ENCODE measurements at places on chromosomes 13 and 19.

GRCh38 chr19:1754636-1755466, 1.5 kb downstream of the ONECUT3 start:
- DNase-seq, result no peak

DNA sequence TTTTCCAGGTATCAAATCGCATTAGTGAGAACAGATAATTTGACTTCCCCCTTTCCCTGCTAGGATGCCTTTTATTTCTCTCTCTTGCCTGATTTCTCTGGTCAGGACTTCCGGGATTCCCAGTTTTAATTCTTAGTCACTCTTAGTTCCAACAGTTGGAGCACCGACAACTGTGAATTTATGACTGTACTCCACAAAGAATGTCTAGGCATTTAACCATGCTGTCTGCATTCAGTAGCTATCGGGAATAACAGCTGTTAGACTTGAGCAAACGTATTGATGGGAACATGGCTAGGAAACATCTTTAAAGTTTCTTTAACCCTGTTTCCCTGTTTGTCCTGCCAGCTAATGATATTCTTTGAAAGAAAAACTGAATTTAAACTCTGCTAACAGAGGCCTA, 14.1 kb upstream of the SPACA7 start:
- DNase-seq, result no peak

DNA sequence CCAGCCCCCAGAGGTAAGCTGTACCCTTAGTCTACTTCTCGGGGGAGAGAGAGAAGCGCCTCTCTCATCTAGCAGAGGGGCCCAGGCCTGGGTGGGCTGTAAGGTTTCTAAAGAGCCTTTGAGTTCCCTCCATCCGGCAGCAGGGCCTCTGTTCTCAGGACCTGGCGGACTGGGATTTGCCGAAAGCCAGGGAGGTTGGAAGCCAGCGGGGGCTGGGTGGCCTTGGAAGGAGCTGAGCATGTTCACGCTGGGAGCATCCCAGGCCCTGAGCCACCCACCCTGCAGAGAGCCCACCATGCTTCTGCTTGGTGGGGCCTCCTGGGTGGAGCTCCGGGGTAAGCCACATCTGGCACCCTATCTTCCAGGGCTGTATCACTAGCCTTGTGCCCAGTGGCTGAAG, 7.8 kb downstream of the SLC7A10 start:
- DNase-seq, result no peak

DNA sequence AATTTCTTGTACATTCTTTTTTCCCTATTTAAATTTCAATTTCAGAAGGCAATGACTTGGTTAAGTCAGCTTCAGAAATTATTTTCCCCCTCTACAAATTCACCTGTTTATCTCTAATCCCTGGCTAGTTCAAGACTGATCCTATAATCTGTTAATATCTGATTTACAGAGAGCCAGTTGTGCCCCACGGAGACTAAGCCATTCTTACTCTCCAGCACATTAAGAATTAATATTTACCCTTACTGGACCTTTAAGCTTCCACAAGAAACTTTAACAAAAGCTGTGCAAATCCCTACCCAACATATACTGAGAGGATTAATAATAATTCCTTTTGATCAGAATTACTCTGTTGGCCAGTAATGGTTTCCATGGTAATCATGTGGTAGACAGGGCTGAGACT, 786.2 kb downstream of the PCDH9 start:
- DNase-seq, result no peak

- DNase-seq, result no peak
These were observed 22.9 kb downstream of the GP6 start for GRCh38 chr19:55015126-55015525.

- no peak for DNase-seq
These were observed 20.3 kb downstream of the LYL1 start for GRCh38 chr19:13082192-13083007.

DNA sequence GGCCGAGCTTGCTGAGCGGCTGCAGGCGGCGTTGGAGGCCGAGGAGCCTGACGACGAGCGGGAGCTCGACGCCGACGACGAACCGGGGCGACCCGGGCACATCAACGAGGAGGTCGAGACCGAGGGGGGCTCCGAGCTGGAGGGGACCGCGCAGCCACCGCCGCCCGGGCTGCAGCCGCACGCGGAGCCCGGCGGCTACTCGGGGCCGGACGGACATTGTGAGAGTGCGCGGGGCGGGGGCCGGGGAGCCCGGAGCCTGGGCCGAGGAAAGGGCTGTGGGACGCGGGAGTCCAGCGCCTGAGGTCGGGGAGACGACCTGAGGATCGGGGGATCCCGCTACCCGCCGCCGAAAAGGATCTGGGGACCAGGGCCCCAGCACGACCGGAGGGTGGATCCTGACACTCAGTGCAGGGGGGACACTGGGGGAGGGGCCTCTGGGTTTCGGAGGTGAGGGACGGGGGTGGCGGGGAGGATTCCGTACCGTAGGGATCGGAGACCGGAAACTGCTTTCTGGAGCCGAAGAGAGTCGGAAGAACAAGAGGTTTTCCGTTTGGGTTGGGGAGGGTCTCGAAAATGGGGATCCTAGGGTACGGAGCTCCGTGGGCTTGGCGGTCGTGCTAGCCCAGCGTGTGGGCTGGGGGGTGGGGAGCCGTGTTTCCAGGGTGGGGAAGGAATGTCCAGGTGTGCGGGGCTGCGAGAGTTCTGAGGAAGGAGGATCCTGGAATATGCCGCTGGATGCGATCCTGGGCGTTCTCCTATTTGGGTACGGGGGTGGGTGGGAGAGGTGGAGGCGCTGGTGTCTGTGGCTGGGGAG, 616 bp downstream of the HNRNPUL1 start:
- peak; percentile 10 for DNase-seq

DNA sequence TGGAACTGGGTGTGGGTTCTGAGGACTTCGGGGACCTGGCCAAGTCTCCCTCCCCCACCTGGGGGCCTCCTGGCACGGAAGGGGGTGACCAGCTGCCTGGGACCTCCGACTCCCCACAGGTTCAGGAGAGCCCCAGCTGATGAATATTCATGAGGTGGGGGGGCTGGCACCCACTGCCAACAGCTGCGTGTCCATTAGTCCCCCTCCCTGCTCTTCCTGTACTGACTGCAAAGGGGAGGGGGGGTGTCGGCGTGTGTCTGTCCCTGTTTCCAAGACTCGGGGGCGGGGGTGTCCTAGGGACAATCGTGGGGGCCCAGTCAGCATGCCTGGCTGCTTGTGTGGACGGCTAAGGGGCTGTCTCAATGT, 10.6 kb upstream of the NFIX start:
- no peak for DNase-seq

DNA sequence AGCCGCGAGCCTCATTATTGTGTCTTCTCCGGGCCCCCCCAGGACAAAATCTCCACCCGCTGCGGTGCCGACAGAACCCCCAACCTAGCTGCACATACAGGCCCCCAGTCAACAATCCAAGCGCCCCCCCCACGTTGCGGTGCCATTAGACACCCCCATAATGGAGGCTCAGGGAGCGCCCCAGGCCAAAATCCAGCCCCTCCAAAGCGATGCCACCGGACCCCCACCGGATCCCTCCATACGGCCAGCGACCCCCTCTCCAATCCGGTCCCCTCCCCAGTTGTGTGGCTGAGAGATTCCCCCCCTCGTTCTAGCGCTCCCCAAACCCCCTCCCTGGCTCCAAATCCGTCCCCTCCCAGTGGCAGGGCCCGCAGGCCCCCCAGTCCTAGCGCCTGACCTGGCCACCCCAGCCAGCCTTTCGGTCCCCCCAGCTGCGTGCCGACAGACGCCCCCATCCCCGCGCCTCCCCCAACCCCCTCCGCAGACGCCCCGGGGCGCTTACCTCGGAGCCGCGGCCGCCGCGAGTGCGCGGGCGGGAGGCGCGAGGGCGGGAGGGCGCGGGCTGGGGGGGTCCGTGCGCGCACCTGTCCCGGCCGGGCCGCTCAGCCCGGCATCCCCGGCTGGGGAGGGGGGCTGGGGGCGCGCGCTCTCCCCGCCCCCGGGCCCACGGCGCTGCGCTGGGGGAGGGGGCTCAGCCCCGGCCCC, 21.6 kb upstream of the SEMA6B start:
- no peak for DNase-seq

- DNase-seq, result no peak
These were observed 18.9 kb upstream of the TRIM13 start for GRCh38 chr13:49977992-49978391.

DNA sequence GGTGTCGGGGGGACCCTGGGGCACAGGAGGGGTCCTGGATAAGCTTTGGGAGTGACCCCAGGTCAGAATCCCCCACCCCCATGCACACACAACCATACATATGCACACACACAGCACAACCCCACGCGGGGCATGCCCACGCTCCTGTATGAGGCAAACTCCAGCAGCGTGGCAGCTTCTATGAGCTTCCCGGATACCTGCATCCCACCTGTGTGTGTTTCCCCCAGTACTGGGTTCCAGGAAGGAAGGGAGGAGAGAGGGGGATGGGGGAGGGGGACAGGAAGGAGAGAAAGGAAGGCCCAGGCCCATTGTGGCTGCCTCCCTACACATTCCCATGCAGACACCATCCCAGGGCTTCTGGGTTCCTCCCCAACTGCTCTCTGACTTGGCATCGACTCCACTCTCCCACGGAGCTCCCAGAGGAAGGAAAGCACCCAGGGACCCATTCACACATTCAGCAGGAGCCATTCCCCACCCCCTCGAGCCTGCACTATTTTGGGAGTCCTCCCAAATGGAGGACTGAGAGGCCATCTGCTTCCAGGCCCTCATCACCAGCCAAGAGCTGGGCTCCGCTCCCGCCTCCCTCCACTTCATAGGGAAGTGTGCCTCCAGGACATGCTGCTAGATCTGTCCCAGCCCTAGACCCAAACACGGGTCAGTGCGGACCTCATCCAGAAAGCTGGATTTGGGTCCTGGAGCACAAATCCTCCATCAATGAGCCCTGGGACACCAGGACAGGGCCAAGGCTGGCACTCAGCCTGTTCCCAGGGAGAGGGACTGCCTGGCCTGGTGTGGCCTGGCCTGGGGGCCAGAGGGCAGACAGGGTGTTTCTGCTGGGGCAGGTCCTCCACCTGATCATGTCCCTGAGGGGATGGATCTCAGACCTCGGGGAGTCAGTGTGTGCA, 13.2 kb downstream of the PRR36 start:
- DNase-seq, result no peak

DNA sequence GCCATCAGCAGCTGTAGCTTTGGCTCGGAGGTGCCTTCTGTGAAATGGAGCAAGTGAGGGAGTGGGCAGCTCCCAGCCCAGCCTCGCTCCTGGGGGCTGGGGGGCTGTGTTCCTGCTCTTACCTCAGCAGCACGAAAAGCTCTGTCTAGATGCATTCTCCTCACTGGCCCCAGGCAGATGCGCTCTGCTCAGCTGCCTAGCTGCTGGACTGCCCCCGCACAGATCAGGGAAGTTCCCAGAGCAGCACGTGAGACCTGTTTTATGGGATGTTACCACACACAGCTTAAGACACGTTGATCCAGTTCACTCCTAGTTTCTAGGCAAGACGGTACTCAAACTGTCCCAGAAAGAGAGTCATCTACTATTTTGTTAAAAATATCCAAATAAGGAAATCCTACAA, 13.6 kb downstream of the LCP1 start:
- DNase-seq, result peak; percentile 27

DNA sequence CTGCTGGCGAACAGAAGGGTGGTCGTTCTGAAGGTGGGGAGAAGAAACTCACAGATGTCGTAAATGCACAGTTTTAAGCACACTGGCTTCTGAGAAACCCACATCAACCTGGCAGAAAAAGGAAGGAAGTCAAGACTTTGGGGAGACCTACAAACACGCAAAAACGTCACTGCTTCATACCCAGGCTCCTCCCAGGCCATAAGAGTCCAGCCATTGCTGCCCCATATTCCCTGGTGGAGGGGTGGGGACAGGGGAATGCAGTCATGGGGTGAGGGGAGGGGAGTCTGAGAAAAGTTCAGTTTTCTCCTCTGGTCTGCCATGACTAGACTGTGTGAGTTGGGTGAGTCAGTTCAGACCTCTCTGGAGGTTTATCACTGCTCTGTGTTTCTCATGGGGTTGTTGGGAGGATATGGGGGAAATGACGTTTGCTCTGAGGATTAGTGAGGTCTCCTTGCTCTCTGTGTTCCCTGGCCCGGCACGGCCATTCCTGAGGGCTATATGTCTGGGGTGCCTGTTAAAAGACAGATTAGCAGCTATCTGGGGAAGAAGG, 139.0 kb downstream of the FLT1 start:
- DNase-seq, result no peak

GRCh38 chr19:28468701-28469459, 744.1 kb downstream of the UQCRFS1 start:
- DNase-seq, result no peak

DNA sequence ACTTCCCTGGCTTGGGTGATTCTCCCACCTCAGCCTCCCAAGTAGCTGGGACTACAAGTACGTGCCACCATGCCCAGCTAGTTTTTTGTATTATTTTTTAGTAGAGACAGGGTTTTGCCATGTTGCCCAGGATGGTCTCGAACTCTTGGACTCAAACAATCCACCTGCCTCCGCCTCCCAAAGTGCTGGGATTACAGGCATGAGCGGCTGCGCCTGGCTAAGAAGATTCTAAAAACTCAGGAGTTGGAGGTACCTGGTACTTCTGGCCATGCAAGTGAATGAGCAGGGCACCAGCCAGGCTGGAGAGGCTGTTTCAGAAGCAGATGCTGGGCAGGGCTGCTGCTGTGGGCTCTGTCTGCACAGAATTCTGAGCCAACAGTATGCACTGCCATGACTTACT, 6.1 kb downstream of the MZF1 start:
- DNase-seq, result no peak

GRCh38 chr13:21336609-21337349, 122.3 kb downstream of the ZDHHC20 start:
- no peak for DNase-seq
